GM10248 (cell line): ENCODE measurements at places on chromosomes 16 and 17.

GRCh38 chr16:85986931-85987749 is 88.2 kb downstream of the IRF8 start:
- peak; percentile 80 for DNase-seq

DNA sequence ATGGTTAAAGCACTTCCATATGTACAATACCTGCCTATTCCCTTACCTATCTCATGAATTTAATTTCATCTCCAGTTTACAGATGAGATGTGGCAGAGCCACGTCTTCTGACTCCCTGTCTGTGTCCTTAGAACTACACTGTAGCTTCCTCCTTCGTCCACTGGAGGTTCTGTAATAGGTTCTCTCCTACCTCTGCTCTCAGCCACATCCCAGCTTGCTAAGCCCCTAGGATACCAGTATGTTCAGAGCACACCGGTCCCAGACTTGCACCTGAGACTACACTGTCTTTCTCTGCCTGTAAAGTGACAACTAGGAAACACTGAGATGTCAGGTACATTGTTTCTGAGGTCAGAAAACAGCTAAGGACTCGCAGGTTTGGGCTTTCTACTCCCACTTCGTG is 3.8 kb upstream of the RASL10B start:
- DNase-seq: no peak

DNA sequence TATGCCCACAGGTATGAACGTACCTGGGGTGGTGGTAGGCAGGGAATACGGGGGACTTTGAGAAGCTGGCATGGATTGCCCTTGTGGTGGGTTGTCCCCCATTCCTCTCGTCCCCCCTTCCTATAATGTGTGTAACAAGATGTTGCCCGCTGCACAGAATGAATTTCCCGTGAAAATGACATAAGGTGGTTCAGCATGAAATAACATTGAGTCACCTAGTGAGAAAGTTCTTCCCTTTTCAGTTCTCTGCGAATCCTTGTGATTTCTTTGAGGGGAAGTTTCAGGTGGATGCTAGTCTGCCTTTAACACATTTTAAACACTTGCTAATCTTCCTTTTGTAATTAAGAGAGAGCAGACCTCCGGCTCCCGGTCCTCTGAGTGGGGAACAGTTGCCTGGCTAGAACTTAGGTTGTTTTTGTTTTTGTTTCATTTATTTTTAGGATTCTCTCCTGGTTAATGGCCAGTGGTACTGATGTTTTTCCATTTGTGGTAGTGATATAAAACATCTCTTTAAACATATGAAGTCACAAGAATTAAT is 58.9 kb downstream of the RAP1GAP2 start:
- DNase-seq: no peak

- no peak for DNase-seq
Observed at GRCh38 chr16:10949424-10949970, 5.1 kb downstream of the CLEC16A start.

DNA sequence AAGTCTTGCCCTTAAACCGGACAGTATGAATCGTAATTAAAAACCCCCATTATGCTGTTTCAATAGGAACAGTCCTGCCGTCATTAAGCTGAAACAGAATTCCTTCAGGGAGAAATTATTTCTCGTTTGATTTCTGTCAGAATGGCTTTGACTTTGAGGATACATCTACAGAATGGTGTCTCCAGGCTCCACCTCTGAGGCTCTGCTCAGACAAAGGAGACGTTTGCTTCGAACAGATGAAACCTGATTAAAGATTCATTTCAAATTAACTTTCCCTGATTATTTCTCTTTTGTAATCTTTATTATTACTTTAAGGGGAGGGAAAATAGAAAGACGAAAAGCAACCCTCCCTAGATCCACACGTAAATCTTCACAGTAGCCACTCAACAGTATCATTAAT is 106.9 kb downstream of the TMEM114 start:
- no peak for DNase-seq

DNA sequence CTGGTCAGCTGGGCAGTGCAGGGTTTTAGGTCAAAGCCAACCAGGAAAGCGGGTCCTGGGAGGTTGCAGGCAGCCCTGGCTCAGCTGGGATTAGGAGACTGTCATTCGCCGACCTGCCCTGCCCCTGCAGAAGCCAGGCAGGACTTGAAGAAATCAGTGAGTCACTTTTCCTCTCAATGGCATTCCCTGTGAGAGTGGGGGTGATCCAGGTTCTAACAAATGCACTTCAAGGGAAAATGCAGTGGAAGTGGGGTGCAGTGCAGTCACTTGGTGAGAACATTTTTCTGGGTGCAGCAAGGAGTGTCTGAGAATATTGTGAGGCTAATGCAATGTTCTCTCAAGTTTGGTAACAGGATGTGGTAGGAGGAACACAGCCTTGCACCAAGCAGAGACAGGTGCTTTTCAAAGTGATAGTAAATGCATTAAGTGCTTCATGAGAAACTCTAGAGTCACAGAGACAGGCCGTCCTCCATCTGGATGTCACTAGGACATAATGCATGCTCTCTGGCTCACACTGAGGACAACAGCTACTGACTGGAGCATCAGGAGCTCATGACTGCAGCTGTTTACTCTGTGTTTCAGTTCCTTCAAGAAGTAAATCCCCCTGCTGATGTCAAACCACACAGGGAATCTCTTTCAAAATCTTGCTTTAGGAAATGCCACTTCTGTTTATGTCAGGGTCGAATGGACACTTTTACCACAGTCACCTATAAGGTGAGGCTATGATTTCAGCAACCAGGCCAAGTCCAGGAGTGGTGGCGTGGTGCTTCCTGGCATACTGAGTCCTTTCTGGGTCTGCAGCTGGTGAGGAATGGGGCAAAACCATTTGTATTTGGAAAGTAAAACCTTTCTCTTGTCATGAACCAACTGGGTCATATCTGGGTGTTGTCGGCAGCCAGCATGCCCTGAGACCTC is 16.7 kb downstream of the CDK5R1 start:
- DNase-seq: peak; percentile 81

- no peak for DNase-seq
Observed at GRCh38 chr17:57975044-57975443, 13.0 kb downstream of the VEZF1 start.

- DNase-seq: no peak
Observed at GRCh38 chr16:2884041-2884451, 1.0 kb downstream of the FLYWCH2 start.

DNA sequence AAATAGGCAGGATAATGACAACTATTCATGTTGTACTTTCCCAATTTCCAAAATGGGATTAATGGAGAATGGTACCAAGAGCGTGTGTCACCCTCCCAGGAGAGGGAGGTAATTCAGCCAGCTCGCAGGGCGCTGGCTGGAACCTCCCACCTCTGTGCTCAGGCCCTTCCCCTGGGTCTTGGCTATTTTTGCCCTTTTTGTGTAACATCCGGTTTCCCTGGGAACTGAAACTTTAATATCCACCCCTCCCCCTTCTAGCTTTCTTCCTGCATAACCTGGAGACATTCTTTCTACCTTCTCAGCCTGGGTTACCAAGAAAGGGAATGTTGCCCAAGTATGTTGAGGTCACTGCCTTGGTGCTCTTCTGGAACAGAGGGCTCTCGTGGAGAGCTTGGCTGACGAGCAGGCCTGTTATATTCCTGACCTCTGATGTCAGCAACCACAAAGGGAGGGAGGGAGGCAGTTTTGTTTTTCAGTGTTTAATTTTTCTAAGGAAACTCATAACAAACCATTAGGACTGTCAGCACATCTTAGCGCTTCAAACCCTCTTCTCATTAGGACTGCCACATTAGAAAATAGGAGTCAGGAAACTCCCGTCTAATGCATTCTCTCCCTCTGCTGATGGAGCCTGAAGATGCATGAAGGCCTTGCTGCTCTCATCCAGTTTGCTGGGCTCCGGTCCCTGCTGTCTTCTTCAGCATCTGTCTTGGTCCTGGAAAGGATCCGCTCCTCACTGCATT is 25.6 kb downstream of the ITGB3 start:
- DNase-seq: peak; percentile 82

- DNase-seq: no peak
Observed at GRCh38 chr16:85682516-85682915, 6.2 kb downstream of the GINS2 start.

- DNase-seq: no peak
Observed at GRCh38 chr17:40951011-40951622, 13.7 kb upstream of the KRT23 start.

- no peak for DNase-seq
Observed at GRCh38 chr16:11160676-11161115, 95.3 kb downstream of the SOCS1 start.

DNA sequence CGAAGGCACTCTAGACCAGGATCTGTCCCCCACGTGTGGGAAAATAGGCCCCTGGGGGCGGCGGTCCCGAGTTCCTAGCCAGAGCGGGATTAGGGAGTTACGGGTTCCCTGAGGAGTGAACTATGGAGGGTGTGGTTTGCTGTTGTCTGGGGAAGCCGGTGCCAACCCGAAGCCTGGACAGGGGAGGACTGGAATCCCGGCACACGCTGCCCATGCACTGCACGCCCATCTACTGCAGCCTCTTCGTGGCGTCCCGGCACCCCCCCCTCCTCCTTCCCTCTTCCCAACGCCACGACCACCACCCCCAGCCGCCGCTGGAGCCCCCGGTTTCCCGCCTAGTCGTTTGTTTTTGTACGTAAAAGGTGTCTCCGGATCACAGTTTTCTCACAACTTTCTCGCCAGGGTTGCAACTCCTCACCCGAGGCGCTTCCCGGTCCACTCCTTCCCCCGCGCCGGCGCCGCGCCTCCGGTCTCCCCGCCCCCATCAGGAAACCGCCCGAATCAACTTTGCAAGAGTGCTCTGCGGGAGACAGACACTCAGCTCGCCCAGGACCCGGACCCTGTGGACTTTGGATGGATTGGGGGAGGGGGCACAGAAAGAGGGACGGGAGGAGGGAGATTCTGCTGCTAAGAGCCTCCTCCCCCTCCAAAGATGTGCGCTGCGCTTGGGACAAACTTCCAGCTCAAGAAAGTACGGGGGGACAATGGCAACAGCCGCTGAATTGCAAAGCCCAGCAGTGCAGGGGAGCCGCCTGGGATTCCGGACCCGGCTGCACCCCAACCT is 1.4 kb upstream of the LHX1 start:
- DNase-seq: no peak

- DNase-seq: no peak
Observed at GRCh38 chr16:78606545-78606944, 507.1 kb downstream of the WWOX start.

- no peak for DNase-seq
Observed at GRCh38 chr16:78987666-78988065, 612.9 kb downstream of the MAF start.

DNA sequence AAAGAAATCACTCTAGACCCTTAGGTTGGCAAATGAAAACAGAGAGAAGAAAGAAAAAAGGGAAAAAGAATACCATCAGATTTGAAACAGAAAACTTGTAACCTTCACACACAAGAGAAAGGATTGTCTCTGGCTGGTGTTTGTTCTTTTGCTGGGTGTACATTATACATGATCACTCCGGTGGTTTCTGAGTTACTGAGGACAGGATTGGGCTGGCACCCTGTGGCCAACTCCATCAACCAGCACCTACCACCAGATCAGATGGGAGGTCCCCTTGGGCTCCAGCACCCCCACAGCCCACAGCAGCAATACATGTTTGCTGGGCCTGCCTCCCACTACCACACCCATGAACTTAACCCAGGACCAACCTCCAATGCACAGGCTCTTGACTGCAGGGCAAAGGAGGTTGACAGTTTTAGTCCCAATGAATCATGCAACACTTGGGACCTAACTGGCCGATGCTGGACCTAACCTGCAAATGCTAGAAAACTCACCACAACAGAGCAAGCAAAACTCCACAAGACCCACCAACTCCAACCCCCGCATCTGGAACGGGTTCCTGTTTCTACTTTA is 308.3 kb downstream of the SOX9 start:
- DNase-seq: no peak

DNA sequence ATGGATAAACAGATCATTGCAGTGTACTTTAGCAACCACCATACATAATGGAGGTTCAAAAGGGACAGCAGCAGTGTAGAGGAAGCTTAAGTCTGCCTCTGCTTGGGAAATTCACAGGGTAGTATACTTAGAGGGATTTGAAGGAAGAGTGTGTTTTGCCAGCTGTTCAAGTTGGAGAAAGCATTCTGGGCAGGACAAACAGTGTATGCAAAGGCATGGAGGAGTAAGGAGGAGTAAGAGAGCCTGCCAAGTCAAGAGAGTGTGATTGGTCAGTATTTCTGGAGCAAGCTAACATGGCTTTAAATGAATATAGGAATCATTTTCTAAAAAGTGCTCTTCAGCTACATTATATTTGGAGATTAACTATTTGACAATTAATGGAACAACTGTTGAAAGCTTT is 22.9 kb upstream of the PHAF1 start:
- DNase-seq: no peak

GRCh38 chr17:80603396-80603795 is 58.8 kb downstream of the RPTOR start:
- no peak for DNase-seq

DNA sequence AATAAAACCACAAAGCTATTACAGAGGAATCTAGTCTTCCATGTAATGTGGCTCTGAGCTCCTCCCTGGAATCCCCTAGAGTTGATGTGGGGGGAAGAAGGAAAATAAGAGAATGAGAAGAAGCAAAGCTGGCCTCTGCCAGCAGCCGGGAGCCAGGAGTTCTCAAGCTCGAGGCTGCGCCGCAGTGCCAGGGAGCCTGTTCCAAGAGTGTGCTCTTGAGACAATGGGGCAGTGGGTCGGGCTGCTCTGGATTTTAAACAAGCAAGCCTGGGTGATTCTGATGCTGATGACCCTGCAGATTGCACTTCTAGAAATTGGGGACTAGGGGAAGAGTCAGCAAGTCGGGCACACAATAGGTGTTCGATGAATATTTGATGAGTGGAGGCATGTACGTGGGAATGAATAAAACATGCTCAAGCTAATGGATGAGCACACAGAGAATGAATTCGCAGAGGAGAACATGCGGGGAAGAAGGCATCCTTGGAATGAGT is 119.9 kb downstream of the CMIP start:
- DNase-seq: no peak

DNA sequence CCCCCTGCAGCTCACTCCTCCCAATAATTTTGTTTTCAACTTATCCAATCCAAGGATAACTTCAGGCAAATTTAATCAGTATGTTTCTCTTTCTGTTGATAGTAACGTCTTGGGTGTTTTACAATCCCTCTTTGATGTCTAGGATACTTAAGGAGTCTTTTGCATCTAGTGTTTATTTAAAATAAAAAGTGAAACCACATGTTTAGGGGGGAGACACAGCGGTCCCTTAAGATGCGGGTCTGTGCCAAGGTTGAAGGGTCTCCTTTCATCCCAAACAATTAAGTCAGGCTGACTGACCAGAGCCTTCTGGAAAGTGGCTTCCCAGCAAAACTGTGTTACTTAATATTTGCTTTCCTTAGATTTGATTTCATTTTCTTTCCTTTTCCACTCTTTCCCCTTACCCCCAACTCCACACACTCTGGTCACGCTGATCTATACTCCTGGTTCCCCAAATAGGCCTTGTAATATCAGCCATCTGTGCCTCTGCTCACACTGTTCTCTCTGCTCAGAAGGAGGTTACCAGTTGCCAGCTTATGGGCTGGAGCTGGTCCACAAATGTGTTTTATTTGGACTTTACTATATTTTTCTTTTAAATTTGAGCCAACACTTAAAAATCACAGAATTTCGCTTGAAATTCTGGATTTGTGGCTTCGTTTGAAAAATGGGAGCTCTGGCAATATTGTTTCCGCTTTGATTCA is 11.2 kb downstream of the ANKS4B start:
- DNase-seq: no peak

- peak; percentile 68 for DNase-seq
Observed at GRCh38 chr16:66605177-66605978, 874 bp downstream of the CMTM3 start.
